ENCODE measurements at places on chromosomes 1 and 21.

DNA sequence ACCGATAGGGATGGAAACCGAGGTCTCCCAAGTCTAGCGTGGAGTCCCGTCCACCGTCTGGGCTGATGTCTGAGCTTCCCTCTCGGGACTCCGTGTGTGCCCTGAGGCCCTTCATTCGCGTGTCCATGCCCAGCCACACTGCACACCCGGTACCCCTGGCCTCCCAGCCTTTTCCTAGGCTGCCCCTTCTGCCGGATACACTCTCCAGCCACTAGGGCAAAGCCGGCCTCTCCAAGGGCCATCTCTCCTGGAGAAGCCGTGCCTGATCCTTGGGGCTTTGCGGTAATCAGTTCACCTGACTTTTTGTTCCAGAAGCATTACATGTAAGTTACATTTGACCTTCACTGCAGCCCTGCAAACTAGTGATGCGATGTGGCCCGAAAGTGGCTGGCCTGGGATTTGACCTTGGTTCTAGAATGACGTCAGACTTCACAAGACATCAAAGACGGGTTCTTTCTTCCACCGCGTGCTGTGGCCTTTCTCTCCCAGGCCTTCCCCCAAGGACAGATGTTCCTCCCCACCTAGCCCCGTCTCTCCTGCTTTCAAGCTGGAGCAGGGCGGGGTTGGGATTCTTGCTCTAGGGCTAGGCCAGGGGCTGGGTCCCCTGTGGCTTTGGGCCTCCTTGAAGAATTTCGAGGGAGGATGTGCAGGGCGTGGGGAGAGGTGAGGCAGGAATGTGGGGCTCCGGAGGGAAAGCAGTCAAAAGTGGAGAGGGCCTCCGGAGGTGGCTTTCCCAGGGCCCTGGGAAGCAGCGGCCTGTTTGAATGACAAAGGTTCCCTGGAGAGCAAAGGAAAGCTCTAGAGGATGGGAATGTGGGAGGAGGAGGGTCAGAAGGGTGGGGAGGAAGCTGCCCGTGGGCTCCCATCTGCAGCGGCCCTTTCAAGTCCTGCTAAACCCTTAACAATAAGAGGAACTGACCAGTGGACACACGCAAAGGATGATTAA is 49.7 kb upstream of the SLC2A1 start:
- peak; percentile 3 for DNase-seq

DNA sequence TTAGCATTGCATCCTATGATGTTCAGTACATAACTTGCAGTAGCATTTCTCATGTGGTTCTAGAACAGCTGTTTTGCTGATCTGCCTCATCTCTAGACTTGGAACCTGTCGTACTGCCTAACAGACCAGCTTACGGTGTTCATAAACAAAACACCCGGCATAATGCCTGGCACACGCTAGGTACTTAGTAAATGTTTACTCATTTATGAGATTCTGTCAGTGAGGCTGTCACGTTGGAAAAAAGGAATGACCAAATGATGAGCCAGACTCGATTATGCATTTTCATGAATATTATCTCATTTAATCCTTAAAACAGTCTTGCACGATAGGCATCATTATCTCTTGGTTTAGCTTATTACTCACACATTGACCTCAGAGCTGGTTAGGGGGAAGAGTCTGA is 46.4 kb downstream of the CACHD1 start:
- DNase-seq, result peak; percentile 48

DNA sequence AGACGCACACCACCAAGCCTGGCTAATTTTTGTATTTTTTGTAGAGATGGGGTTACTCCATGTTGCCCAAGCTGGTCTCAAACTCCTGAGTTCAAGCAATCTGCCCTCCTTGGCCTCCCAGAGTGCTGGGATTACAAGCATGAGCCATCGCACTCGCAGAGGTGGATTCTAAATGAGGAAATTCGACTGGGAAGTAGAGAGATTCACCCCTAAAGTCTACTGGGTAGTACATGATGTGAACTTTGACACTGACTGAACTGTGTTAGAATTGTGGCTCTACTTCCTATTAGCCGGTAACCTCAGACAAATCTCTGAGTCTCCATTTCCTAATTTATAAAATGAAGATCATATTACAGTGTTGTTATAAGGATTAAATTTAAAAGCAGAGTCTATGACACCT is 276.0 kb upstream of the NR5A2 start:
- DNase-seq, result no peak

GRCh38 chr1:55654171-55654570 is 439.0 kb upstream of the USP24 start:
- no peak for DNase-seq

DNA sequence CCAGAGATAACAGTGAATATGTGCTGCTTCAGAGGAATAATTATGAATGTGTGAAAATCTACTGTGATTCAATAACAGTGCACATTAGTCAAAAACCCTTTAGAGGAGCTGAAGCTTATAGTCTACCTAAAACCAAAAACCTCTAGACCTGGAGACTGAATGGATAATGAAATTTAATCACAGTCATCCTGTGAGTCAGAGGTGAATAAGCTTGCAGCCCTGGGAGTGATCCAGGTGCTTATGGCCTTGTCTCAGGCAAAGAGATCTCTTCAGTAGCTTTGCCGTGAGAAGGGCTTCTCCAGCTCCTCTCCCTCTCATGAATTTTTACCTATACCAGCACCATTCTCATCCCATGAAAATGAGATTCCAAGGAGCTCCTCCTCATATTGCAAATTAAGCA is 81.3 kb upstream of the RGS4 start:
- DNase-seq, result peak; percentile 47

DNA sequence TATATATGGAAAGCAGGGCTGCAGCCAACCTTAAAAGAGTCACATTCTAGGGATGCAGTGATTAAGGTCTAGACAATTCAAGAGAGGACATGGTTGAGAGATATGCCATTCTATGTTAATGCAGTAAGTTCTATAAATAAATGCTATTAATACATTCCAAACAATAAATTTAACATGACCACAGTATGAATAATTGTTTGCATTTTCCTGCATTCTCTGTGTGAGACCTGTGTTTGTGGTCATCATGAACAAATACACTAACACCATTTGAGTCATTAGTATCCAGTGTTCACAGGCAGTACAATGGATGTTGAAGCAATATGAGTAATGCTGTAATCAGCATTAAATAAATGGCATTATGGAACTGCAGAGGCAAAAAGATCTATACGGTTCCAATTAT is 5.5 kb upstream of the ZRANB2 start:
- peak; percentile 95 for DNase-seq

- DNase-seq, result no peak
Observed at GRCh38 chr1:37325010-37325409, 149.4 kb upstream of the ZC3H12A start.

DNA sequence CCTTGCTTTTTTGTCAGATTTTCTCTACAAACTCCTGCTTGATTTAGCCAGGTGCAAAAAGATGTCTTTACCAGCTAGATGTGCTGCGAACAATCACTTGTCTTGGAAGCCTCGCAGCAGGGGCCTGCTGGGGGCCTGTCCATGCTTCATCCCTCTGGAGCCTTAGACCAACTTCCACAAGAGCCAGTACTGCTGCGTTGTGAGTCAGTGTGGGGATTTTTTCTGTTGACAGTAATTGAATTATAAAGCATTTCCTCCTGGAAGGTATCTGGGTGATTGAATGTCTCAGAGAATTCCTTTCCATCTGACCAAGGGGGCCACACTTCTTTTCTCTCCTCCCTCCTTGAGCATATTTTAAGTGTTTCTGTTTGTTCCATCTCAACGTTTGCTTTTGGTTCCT is 40.4 kb upstream of the LDLRAP1 start:
- DNase-seq, result peak; percentile 72

DNA sequence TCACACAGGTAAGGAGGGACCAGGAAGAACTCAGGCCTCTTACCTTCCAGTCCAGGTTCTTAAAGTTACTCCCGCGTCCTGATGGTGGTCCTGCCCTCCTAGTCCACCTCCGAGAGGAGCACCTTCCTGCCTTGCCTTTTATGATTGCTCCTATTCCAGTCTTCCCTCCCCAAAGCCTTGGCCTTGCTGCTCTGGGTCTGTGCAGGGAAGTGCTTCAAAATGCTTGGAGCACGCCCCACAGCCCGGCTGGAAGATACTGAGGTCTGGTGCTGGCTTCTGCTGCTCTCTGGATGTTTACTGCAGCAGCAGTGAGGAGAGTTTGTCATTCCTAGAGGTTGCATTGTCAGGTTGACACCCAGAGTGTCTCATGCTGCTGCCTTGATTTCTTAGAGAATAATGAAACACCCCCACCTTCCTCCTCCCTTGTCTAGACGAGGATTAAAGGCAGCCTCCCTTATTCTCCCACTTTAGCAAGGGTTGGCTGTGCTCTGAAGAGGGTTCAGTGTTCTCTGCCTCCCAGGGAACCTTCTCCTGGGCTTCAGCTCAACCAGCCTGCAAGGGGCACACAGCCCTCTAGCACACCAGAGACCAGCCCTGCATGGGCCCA is 142.2 kb upstream of the CACNA1E start:
- no peak for DNase-seq

DNA sequence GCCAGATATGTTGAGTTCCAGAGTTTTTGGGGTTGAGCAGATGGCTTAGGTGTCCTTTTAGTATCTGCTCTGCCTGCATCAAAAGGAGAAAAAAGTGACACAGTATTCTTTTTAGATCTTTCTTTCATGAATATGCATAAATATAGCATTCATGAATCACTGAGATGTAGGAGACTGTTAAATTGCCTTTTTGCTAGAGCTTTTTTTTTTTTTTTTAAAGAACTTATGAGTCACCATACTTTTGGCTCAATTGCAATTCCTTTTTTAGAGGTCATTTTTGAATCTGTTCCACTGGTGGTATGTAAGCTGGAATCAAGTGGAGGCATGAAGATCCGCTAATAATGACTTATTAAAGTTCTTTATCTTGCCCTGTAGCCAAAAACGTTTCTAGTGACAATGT is 480.9 kb upstream of the ZRANB2 start:
- peak; percentile 83 for DNase-seq

- no peak for DNase-seq
Observed at GRCh38 chr1:31725134-31725533, 21.3 kb upstream of the COL16A1 start.

GRCh38 chr1:19802269-19802668 is 2.6 kb upstream of the TMCO4 start:
- no peak for DNase-seq

- DNase-seq, result no peak
Observed at GRCh38 chr1:50343323-50343722, 79.9 kb downstream of the DMRTA2 start.

- DNase-seq, result no peak
Observed at GRCh38 chr1:72606216-72606810, 324.0 kb upstream of the NEGR1 start.

GRCh38 chr1:209674957-209675564 is at the start of gene G0S2:
G0S2 (plus strand) TSS chr1:209675412; CDS start chr1:209675685, 273 bp downstream.
- peak; percentile 37 for DNase-seq

DNA sequence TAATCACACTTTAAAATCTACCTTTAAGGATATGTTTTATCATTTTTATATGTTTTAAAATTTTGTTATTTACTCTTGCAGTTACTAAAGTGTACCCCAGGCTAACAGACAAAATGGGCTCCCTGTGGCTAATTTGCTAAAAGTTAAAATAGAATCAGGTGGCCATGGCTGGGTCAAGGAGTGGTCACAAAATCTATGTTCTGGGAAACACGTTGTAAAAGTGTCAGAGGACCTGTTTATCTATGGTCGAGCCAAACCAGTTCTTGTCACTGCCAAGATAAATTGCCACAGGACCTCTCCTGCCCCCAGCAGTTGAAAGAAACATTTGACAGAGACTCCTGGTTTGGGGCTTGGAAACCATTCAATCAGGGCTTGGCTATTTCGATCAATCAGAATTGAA is 21.2 kb upstream of the TTLL7 start:
- no peak for DNase-seq

GRCh38 chr1:87765057-87765680 is 436.5 kb downstream of the LMO4 start:
- DNase-seq, result no peak

DNA sequence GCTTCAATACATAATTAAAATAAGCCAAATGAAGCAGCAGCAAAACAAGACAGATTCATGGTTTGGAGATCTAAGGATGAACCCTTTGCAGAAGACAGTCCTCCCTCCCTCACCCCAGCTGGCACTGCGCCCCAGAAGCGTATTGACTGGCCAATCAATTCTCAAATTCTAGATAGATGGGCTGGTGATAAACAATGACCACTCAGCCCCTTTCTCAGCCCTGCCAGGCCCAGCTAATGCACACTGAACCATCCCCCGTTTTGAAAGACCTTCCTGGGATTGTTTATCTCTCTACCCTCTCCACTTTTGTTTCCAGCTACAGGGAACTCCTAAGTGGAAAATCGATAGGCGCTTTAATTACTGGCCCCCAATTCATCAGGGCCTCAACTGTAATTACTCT is 29.0 kb downstream of the TNR start:
- no peak for DNase-seq

Measured in fibroblast of skin of back (primary cell).